Activated naive CD8-positive, alpha-beta T cell treated with anti-CD3 and anti-CD28 coated beads for 36 hours (primary cell): ENCODE measurements at places on chromosomes 1 and 21. TPM values are rescaled to one million over a fixed set of nuclear protein-coding genes. Genes with fewer than 3 reads are reported as not detected.

The KCND3 gene
- total RNA-seq, result not detected

The C1QB gene
- not detected for total RNA-seq

The HPDL gene
- 51.8 TPM for total RNA-seq

The FALEC gene
- not detected for total RNA-seq

DNA sequence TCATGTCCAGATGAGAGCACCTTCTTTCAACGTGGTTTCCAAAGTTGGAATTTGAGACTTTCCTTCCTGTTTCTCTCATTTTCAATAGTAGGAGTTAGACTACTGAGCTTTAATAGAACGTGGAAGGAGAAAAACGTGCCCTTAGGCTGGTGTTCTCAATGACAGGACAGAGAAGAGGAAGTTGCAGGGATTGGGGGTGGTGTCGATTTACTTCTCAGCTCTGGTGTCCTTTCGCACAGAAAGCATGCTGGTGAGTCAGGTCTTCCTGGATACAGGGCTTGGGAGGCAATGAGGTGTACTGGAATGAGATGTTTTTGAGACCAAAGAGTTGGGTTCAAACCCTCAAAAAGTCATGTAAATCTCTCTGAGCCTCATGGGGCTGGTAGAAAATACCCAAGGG, 67.1 kb downstream of the HIVEP3 start:
- H3K4me1 ChIP-seq, result peaks cover 30% of the 10 kb centered on the region
- H3K36me3 ChIP-seq, result peaks cover 9% of the 10 kb centered on the region
- no peak overlapping the region for H3K27ac ChIP-seq
- no peak for DNase-seq
- no peak overlapping the region for H3K4me3 ChIP-seq

DNA sequence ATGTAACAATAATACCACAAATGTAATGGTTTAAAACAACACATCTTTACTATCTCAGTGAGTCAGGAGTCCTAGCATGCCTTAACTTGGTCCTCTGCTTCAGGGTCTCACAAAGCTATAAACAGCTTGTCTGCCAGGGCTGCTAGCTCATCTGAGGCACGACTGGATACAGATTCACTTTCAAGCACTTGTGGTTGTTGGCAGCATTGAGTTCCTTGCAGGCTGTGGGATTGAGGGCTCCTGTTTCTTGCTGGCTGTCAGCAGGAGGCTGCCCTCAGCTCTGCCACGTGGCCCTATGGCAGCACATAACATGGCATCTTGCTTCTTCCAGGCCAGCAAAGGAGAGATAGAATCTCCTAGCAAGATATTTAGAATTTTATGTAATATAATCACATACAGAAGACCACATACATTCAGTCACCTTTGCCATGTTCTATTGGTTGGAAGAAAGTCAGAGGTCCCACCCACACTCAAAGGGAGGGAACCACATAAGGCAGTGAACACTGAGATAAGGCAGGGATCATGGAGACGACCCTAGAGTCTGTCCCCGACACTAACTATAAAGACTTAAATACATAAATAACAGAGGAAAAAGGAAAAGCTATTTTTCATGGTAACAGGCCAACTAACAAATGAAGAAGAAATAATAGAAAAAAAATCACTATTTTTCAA, 18.9 kb upstream of the IPP start:
- H3K36me3 ChIP-seq, result no peaks in the 10 kb centered on the region
- H3K4me1 ChIP-seq, result no peaks in the 10 kb centered on the region
- H3K27ac ChIP-seq, result no peak overlapping the region
- DNase-seq, result no peak
- H3K4me3 ChIP-seq, result no peak overlapping the region
- H3K27me3 ChIP-seq, result no peaks in the 10 kb centered on the region

- DNase-seq, result no peak
- H3K4me3 ChIP-seq, result no peak overlapping the region
- no peaks in the 10 kb centered on the region for H3K4me1 ChIP-seq
- H3K36me3 ChIP-seq, result no peaks in the 10 kb centered on the region
- H3K27ac ChIP-seq, result no peak overlapping the region
These were observed 229.2 kb downstream of the PTGER3 start for GRCh38 chr1:70818401-70818800.
